ENCODE measurements at places on chromosomes 7 and 10. TPM values are rescaled to one million over a fixed set of nuclear protein-coding genes. Genes with fewer than 3 reads are reported as not detected.

GRCh38 chr10:44786286-44786850 is 124.8 kb upstream of the TMEM72 start:
- DNase-seq: no peak
- no peaks in the 10 kb centered on the region for H3K27me3 ChIP-seq

- no peak overlapping the region for H3K27ac ChIP-seq
- no peak overlapping the region for H3K4me3 ChIP-seq
- no peaks in the 10 kb centered on the region for H3K36me3 ChIP-seq
- H3K4me1 ChIP-seq: no peaks in the 10 kb centered on the region
- H3K27me3 ChIP-seq: no peaks in the 10 kb centered on the region
- DNase-seq: no peak
Observed at GRCh38 chr10:76868098-76868977, 769.3 kb downstream of the KCNMA1 start.

- no peaks in the 10 kb centered on the region for H3K36me3 ChIP-seq
- peaks cover 2% of the 10 kb centered on the region for H3K27me3 ChIP-seq
- DNase-seq: no peak
- H3K27ac ChIP-seq: no peak overlapping the region
- H3K4me3 ChIP-seq: no peak overlapping the region
Observed at GRCh38 chr10:114273910-114274309, 34.9 kb downstream of the VWA2 start.

DNA sequence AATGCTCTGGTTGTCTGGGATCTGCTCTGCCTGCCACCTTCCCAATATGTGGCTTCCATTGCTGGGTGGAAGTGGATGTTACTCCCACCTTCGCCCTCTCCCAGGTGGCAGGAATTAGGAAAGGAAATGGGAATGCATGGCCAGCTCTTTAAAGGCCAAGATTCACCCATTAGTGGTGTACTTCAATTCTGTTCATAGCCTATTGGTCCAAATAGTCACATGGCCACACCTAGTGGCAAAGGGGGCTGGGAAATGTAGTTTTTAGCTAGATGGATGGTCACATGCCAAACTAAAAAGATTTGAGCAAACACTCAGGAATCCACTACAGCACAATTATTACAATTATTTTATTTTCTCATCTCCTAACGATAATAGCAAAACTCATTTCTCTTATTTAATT is 135.1 kb downstream of the NPY start:
- DNase-seq: no peak
- peaks cover 3% of the 10 kb centered on the region for H3K36me3 ChIP-seq
- peaks cover 15% of the 10 kb centered on the region for H3K4me1 ChIP-seq
- H3K27ac ChIP-seq: no peak overlapping the region
- no peaks in the 10 kb centered on the region for H3K27me3 ChIP-seq
- no peak overlapping the region for H3K4me3 ChIP-seq

DNA sequence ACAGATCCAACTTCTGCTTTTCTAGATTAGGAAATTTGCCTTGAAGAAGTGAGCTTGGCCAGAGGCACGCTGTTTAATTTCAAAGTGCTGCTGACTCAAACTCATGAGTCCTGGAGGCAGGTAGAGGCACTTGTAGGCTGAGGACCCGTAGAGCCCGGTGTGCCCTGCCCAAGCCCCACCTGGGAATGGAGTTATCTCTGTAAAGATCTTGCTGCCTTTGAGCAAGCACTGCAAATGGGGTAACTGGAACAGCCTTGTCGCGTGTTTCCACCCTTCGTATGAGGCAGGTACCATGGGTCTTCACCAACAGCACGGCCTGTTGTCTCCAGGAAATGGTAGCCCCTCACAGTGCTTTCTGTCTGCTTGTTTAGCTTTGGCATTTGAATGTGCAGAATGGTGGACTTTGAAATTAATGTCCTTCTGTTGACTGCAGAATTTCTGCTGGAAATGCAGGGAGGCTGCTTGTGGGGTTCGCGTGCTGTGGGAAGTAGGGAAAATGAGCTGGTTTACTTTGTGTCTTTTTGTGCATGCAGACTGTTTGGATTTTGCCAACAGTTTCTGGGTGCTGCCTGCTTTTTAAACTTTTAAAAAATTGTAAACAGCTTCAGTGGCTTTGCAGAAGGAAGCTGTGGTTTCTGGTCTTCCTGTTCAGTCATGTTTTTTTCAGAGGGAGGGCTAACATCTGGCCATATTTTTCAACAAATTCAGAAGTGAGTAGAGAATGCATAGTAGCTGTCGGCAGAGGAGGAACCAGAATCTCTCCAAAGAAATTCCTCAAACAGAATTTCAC is 27.2 kb downstream of the CCM2 start:
- no peaks in the 10 kb centered on the region for H3K27me3 ChIP-seq
- H3K4me3 ChIP-seq: no peak overlapping the region
- no peaks in the 10 kb centered on the region for H3K4me1 ChIP-seq
- no peak overlapping the region for H3K27ac ChIP-seq
- no peak for DNase-seq

ZNF800 gene
- total RNA-seq: 29.5 TPM

GIMAP2 gene
- not detected for total RNA-seq

MOSPD3 gene
- total RNA-seq: 27.9 TPM

EGR2 gene
- total RNA-seq: 14.2 TPM
